ENCODE measurements at places on chromosomes 7 and 10.

- H3K4me1 ChIP-seq = no peaks in the 10 kb centered on the region
- no peaks in the 10 kb centered on the region for H3K27me3 ChIP-seq
Measured at GRCh38 chr10:22534849-22535604, 179.4 kb downstream of the PIP4K2A start.

GRCh38 chr10:79139124-79139835 is 70.5 kb downstream of the ZMIZ1 start:
- H3K27me3 ChIP-seq = no peaks in the 10 kb centered on the region
- no peak for DNase-seq
- H3K27ac ChIP-seq = no peak overlapping the region
- peaks cover 25% of the 10 kb centered on the region for H3K4me1 ChIP-seq
- no peak overlapping the region for H3K4me3 ChIP-seq

- no peak for DNase-seq
- no peaks in the 10 kb centered on the region for H3K36me3 ChIP-seq
Measured at GRCh38 chr10:29932991-29933390, 126.4 kb downstream of the JCAD start.

DNA sequence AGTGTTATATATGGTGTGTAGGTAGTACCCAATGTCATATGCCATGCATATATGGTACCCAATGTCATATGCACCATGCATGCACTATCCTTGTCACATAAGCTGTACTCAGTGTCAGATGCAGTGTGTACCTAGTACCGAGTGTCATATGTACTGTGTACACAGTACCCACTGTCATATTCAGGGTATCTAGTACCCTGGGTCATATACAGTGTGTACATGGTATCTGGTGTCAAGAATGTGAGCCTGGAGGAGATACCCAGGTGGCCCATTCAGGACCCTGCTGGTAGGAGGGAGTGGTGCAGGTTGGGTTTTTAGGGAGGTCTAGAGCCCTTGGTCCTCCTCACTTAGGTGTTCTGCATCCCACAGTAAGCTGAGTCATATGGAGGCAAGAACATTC is 1.8 kb downstream of the ZMYND11 start:
- H3K36me3 ChIP-seq = no peaks in the 10 kb centered on the region
- no peak overlapping the region for H3K27ac ChIP-seq
- no peak for DNase-seq
- H3K4me3 ChIP-seq = no peak overlapping the region
- H3K27me3 ChIP-seq = no peaks in the 10 kb centered on the region

- H3K4me3 ChIP-seq = no peak overlapping the region
- H3K27me3 ChIP-seq = no peaks in the 10 kb centered on the region
- H3K4me1 ChIP-seq = no peaks in the 10 kb centered on the region
- H3K27ac ChIP-seq = no peak overlapping the region
- no peaks in the 10 kb centered on the region for H3K36me3 ChIP-seq
- no peak for DNase-seq
Measured at GRCh38 chr7:118696879-118697278, 472.4 kb downstream of the ANKRD7 start.

GRCh38 chr7:24665564-24666294 is 91.5 kb downstream of the GSDME start:
- no peaks in the 10 kb centered on the region for H3K27me3 ChIP-seq
- no peak overlapping the region for H3K4me3 ChIP-seq
- H3K4me1 ChIP-seq = no peaks in the 10 kb centered on the region
- H3K36me3 ChIP-seq = no peaks in the 10 kb centered on the region
- DNase-seq = peak; percentile 27

- H3K27ac ChIP-seq = no peak overlapping the region
- H3K4me3 ChIP-seq = no peak overlapping the region
- no peaks in the 10 kb centered on the region for H3K27me3 ChIP-seq
- H3K36me3 ChIP-seq = no peaks in the 10 kb centered on the region
- no peaks in the 10 kb centered on the region for H3K4me1 ChIP-seq
Measured at GRCh38 chr10:131911451-131911850, 10.6 kb downstream of the PPP2R2D start.

GRCh38 chr10:118590334-118590733 is 5.1 kb downstream of the PRLHR start:
- peaks cover 3% of the 10 kb centered on the region for H3K27me3 ChIP-seq
- no peak overlapping the region for H3K4me3 ChIP-seq
- no peak for DNase-seq
- H3K4me1 ChIP-seq = no peaks in the 10 kb centered on the region
- no peak overlapping the region for H3K27ac ChIP-seq
- no peaks in the 10 kb centered on the region for H3K36me3 ChIP-seq

DNA sequence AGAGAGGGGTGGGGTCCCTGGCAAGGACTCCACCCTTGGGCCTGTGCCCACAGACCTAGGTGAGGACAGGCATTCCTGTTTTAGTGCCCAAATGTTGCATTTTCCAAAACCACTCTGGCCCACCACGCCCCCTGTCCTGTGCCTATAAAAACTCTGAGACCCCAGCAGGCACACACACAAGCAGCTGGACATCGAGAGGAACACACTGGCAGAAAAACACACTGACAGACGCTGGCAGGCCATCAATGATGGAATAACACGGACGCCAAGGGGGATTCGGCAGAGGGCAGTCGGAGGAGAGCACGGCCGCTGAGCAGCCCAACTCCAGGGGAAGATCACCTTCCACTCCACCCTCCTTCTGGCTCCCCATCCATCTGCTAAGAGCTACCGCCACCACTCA is 386.9 kb upstream of the AUTS2 start:
- DNase-seq = no peak
- no peak overlapping the region for H3K27ac ChIP-seq
- H3K4me1 ChIP-seq = no peaks in the 10 kb centered on the region
- H3K4me3 ChIP-seq = no peak overlapping the region
- H3K27me3 ChIP-seq = no peaks in the 10 kb centered on the region

DNA sequence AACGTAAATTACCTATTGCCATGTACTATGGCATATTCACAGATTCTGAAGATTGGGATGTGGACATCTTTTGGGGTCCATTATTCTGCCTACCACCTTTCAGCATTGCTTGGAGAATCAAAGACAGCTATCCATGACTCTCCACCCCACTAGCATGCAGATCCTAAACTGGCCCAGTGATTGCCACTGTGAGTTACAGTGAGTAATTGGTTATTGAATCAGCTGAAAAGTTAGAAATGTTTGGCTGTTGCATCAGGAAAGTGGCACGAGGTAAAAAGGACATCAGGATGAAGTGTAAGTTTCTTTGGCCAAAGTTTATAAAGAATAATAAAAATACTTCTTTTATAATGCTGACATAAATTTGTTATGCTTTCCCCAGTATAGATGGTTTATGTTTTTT is 148.2 kb upstream of the ETV1 start:
- no peaks in the 10 kb centered on the region for H3K4me1 ChIP-seq
- H3K27me3 ChIP-seq = no peaks in the 10 kb centered on the region
- no peak for DNase-seq
- H3K4me3 ChIP-seq = no peak overlapping the region
- H3K27ac ChIP-seq = no peak overlapping the region

DNA sequence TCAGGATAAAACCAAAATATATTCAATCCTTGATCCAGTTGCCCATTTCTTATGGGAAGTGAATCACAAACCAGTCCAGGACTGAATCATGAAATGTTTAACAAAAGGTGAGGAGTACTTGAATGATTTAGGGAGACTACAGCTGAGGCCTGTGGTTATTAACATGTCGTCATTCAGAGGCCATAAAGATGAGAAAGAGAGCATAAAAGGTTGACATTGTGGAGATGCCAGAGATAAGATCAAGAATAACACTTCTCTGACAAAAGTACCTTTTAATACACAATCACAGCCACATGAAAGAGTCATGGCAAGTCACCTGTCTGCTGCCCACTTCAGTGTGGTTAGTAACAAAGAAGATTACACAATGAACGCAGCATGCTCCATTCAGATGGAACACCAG is 1195.7 kb upstream of the SORCS1 start:
- H3K27me3 ChIP-seq = no peaks in the 10 kb centered on the region
- H3K36me3 ChIP-seq = no peaks in the 10 kb centered on the region

DNA sequence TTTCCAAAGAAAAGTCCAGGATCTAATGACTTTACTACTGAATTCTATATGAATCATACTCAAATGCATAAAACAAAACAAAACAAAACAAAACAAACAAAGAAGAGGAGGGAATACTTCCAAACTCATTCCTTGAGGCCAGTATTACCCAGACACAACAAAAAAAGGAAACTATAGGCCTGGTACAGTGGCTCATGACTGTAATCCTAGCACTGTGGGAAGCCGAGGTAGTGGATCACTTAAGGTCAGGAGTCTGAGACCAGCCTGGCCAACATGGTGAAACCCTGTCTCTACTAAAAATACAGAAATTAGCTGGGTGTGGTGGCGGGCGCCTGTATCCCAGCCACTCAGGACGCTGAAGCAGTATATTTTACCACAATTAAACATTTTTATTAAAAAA is 114.6 kb downstream of the NRBF2 start:
- peaks cover 13% of the 10 kb centered on the region for H3K4me1 ChIP-seq
- H3K4me3 ChIP-seq = no peak overlapping the region
- no peak for DNase-seq

GRCh38 chr10:11274452-11274851 is 256.8 kb downstream of the CELF2 start:
- no peaks in the 10 kb centered on the region for H3K27me3 ChIP-seq
- H3K27ac ChIP-seq = peak overlapping the region; percentile 75
- peaks cover 47% of the 10 kb centered on the region for H3K36me3 ChIP-seq
- H3K4me1 ChIP-seq = peaks cover 37% of the 10 kb centered on the region
